Iris pigment epithelial cell (primary cell): ENCODE measurements at places on chromosomes 7 and 10.

- DNase-seq, result no peak
Observed at GRCh38 chr7:130988443-130988842, 254.4 kb upstream of the KLF14 start.

DNA sequence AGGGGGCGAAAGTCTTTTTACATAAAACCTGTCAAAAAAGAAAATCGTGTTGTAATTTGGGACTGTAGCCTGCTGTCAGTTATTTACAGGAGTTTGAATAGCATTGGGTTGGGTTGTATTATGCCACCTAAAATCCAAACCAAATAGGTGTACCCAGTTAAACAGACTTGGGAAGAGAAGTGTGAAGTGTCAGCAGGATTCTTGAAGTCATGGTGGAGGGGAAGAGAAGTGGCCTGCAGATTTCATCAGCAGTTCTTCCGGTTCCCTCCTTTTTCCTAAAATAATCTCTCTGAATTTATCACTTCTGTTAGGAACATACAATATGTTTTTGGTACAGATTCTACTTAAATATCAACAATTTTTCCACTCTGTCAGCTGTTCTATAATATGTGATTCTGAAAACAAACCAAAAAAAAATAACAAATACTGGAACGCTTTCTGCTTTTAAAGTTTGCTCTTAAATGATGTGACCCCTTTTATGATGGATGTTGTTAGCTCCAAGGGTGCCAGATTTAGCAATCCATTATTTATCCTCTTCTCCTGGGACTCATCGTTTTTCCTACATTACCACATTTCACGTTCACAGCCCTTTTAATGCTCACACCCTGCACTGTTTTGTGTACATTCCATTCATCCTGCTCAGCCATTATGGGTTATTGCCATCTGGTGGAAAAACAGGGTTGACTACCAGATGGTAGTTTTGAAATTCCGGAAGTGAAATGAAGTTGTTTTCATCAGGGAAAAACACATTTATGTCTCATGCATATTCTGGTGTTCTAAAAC lies 18.7 kb upstream of the ARHGAP12 start:
- DNase-seq, result peak; percentile 96

DNA sequence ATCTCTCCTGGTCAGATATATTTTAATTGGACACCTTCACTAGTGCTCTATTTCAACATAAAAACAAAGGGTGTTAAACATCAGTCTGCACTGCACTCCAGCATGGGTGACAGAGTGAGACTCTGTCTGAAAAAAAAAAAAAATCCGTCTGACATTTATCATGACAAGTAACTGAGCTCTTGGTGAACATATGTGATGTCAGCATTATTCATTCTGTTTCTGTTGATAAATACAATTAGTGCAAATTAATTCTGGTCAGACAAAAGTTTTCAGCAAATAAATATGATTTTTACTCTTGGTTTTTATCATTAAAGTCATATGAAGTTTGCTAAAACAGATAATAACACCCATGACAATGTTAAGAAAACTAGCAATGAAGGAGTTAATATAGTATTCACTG lies 692.8 kb upstream of the GRM3 start:
- no peak for DNase-seq

GRCh38 chr10:62528441-62528840 lies 154.3 kb downstream of the ZNF365 start:
- DNase-seq, result no peak
